ENCODE measurements at places on chromosomes 7 and 10.

DNA sequence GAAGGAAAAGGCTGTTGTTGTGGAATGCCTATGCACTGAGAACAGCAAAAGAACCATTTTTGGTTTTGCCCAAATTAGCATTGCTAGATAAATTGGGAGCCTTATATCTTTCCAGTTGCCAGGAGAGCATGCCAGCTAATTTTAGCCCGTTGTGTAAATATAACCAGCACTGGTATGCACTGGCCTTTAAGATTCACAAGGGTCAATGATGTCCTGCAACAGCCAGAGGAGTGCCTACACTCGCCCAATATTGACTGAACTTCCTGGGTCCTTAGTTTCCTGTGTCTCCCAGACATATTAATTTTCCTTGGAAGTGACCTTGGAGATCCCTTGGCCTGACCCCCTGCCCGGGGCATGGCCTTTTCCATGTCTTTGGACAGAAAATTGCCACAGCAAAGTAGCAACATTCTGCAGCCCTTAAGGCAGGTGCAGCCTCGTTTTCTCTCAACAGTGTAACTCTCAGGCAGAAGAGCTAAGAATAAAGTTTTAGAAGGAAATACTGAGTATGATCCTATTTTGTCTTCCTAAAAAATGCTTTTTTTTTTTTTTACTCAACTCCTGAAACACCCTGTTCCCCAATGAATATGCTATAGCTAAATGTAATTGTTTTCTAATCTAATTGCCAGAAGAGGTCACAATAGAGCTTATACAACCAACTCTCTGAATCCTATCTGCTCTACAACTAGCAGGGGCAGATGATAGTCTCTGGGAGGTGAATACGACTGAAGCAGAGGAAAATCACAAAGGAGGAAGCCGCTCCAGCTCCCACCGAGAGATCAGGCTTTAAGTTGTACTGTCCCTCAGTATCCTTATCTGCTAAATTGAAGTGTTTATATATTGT lies 131.9 kb upstream of the PCGF5 start:
- no peak for DNase-seq

DNA sequence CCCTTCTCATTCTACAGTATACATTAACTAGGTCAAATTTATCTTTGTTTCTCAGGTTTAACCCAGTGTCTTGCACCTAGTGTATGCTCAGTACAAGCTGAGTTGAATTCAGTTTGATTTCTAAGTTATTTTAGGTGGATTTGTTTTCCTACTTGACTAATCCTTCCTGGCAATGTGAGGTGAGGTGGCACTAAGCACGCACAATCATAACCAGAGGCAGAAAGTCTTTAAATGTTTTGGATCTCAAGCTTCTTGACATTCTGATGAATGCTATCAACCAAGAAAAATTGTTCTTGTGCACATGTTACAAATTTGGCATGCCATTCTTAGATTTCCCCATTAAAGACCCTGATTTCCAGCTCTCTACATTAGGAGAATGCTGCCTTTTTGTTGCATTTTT lies 3.2 kb downstream of the BZW2 start:
- DNase-seq = no peak

GRCh38 chr7:69782917-69783684 lies 184.8 kb downstream of the AUTS2 start:
- DNase-seq = no peak

GRCh38 chr10:109913306-109913892 lies 9.9 kb downstream of the XPNPEP1 start:
- no peak for DNase-seq

GRCh38 chr7:133389727-133390126 lies 136.8 kb downstream of the EXOC4 start:
- no peak for DNase-seq

DNA sequence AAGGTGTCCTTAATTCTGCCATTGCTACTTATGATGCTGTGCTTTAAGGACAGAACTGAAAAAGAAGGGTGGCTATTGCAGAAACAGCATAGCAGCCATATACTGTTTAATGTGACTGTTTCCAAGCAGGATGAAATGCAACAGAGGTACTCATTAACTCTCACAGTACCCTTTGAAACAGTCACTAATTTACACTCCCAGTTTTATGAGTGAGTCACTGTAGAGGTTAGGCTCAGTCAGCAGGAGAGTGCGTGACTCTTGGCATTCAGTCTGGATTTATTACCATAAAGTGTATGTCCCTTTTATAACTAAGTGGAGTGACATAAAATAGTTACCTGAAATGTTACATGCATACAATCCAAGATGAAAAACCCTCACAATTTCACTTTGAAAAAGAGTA lies 27.7 kb downstream of the ALDH18A1 start:
- DNase-seq = no peak

DNA sequence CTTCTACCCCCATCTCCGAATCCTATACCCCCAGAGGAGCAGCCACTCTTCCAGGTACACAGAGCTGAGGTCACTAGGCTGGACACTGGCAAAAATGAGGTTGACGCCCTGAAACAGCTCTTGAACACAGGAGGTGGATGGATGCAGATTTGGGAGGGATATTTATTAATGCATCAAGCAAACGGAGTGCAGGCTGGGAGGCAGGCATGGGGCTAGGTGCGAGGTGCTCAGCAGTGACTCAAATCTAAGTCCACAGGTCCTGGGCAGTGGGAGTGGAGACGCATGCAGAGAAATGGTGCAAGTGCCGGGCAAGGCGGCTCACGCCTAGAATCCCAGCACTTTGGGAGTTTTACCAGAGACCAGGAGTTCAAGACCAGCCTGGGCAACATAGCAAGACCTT lies 11.0 kb downstream of the GUSB start:
- DNase-seq = no peak

- no peak for DNase-seq
Observed at GRCh38 chr10:20481054-20481453, 416.1 kb downstream of the NEBL start.

GRCh38 chr7:70684173-70684572 lies 447.8 kb upstream of the GALNT17 start:
- DNase-seq = no peak

DNA sequence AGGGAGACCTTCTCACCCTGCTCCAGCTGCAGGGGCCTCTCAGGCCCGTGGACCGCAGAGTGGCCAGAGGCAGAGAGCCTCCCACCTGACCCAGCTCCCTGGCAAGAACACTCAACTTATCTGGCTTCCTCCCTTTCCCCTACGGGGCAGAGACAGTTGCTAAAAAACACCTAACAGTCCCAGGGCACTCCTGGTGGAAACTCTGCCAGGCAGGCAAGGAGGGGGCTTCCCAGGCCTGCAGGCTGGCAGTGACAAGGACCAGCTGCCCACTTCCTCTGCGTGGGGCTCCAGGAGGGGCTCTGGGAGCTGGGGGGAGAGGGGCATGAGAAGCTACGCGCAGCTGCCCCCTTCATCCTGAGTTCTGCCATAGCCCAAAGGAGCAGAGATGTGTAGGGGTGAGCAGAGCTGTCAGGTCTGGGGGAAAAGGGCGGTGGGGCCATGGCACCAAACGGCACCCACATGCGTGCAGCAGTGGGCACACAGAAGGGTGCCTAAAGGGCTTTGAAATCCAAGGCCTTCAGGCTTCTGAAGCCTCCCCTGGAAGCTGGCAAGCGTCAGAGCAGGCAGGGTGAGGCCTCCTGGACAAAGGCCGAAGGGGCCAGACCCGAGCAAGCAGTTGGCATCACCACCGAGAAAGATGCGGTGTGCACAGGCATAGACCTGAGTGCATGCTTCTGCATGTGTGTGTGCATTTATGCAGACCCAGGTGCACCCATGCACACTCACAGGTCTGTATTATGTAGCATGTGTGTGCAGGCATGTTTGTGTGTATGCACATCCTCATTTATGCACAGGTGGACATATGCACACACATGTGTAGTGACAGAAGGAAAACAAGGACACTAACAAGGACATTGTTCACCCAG lies 14.4 kb downstream of the SPOCK2 start:
- DNase-seq = no peak

DNA sequence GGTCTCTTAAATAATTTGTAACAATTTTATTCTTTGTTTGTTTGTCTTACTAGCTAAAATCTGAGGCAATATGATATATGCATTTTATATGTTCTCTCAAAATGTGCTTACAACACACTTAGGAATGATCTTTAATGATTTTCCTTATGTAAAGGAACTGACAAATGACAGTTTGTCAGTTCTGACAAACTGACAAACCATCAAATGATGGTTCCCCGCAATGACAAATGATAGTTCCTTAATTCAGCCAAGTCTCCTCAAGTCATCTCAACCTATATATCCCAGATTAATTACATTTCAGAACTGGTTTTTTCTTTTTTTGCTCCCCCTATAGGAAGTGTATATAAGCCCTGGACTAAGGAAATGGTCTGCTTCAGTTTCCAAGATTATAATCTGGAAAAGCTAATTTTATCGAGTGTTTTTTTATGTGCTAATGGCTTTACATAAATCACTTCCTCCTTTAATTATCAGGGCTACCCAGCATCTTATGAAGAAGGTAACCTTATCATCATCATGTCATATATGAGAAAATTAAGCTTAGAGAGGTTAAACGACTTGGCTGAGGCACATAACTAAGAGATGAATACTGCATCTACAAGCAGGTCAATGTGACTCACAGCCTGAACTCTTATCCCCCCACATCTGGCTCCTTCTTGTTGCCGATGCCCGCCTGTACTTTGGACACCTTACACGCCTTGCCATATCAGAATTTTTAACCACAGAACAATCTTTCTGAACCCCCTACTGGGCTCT lies 75.1 kb downstream of the RELN start:
- DNase-seq = no peak

GRCh38 chr10:62121187-62121530 lies 147.5 kb downstream of the RTKN2 start:
- DNase-seq = no peak

DNA sequence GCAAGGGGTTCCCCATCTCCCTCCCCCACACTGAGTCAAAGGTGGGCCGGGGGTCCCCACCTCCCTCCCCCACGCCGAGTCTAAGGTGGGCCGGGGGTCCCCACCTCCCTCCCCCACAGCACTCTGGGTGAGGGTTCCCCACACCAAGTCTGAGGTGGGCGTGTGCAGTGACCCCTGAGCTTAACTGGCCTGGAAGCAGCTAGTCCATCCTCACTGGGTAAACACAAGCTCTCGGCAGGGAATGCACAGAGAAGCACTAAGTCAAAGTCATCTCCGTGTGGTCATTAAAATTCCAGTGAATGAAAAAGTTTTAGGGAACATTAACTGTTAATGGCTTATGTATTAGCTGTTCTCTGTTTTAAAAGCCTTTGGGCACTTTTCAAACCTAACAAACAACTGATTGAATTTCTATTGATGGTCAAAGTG lies 43.7 kb upstream of the PRKAR1B start:
- no peak for DNase-seq

DNA sequence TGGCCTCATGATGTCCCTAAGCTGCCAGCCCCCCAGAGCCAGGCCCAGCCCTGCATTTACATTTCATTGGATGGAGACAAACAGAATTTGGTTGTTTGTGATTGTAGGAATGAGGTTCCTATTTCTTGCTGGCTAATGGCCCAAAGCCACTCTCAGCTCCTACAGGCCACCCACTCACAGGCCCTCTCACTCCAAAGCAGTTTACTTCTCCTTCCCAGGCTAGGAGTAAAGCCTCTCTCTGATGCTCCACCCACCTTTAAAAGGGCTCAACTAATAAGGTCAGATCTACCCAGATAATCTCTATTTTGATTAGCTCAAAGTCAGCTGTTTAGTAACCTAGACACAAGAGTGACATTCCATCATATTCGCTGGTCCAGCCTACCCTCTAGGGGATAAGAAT lies 11.2 kb upstream of the CUZD1 start:
- DNase-seq = no peak

Measured in stimulated activated CD8-positive, alpha-beta memory T cell treated with anti-CD3 and anti-CD28 coated beads, Interleukin-12 subunit alpha, Interleukin-12 subunit beta, amount 100 ng/mL, for 1 hour (primary cell).